ENCODE measurements at places on chromosomes 5 and 9.

GRCh38 chr5:140049713-140050112 is 6.6 kb upstream of the NRG2 start:
- no peak for DNase-seq
- no peak overlapping the region for H3K27ac ChIP-seq
- peaks cover 21% of the 10 kb centered on the region for H3K27me3 ChIP-seq
- no peaks in the 10 kb centered on the region for H3K4me1 ChIP-seq
- no peak overlapping the region for H3K4me3 ChIP-seq

GRCh38 chr9:13189362-13189761 is 90.1 kb downstream of the MPDZ start:
- no peak for DNase-seq
- H3K36me3 ChIP-seq = no peaks in the 10 kb centered on the region
- no peaks in the 10 kb centered on the region for H3K4me1 ChIP-seq
- H3K27me3 ChIP-seq = no peaks in the 10 kb centered on the region
- H3K27ac ChIP-seq = no peak overlapping the region
- H3K4me3 ChIP-seq = no peak overlapping the region

DNA sequence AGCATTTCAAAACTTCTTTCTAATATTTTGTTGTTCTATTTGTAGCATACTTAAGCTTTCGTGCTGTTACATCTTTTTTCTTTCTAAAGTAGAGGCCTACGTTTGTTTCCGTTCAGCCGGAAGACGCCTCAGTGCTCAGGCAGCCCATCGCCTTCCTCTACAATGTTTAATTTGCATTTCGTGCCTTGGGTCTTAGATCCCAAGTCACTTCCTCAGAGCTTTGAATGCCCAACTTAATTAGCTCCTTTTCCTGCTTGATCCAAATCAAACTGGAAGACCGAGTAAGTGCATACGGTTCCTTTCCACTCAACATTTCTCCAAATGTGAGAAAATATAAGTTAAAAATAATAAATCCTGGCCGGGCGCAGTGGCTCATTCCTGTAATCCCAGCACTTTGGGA is 43.2 kb downstream of the MRPL36 start:
- no peaks in the 10 kb centered on the region for H3K36me3 ChIP-seq
- peaks cover 38% of the 10 kb centered on the region for H3K27me3 ChIP-seq
- no peak overlapping the region for H3K27ac ChIP-seq

DNA sequence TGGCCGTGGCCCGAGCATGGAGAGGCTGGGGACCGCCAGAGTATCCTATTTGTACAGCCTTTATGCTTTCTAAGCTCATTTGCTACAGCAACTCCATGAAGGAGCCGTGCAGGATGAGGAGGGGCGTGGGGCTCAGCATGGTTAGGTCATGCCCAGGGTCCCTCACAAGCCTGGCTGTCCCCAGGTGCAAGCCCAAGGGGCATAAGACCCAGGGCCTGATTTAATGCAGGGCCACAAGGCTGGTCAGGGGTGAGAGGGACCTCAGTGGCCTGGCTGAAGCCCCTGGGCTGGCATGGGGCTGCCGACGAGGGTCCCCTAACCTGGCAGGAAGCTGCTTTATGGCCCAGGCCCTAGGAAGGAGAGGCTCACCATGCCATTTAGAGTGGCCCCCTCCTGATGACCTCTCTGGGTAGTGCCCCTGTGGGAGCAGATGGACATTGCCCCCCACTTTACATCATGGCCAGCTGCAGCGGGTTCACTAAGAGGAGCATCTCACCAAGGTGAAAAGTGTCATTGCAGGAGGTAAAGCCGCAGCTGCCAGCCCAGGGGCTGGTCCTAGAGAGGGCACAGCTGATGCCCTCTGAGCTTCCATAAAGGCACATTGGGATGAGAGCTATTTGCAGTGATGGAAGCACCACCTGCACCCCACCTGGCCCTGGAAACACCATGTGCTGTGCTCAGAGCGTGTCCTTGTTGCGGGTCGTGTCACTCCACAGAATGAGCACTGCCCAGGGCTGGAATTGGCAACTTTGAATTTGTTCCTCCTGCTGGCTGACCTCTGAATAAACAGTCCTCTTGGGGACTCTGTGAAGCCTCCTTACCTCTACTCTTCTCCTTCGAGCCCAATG is 58.9 kb downstream of the ZNF618 start:
- H3K4me1 ChIP-seq = no peaks in the 10 kb centered on the region
- H3K36me3 ChIP-seq = peaks cover 2% of the 10 kb centered on the region
- DNase-seq = no peak

- no peaks in the 10 kb centered on the region for H3K36me3 ChIP-seq
- DNase-seq = peak; percentile 1
- H3K4me3 ChIP-seq = peak overlapping the region; percentile 15
- no peaks in the 10 kb centered on the region for H3K4me1 ChIP-seq
Measured at GRCh38 chr5:32020271-32020670, 153.8 kb downstream of the GOLPH3 start.

- no peak for DNase-seq
- no peak overlapping the region for H3K4me3 ChIP-seq
- H3K27ac ChIP-seq = no peak overlapping the region
- H3K4me1 ChIP-seq = peaks cover 13% of the 10 kb centered on the region
- no peaks in the 10 kb centered on the region for H3K27me3 ChIP-seq
Measured at GRCh38 chr5:37511646-37512045, 132.5 kb downstream of the WDR70 start.

DNA sequence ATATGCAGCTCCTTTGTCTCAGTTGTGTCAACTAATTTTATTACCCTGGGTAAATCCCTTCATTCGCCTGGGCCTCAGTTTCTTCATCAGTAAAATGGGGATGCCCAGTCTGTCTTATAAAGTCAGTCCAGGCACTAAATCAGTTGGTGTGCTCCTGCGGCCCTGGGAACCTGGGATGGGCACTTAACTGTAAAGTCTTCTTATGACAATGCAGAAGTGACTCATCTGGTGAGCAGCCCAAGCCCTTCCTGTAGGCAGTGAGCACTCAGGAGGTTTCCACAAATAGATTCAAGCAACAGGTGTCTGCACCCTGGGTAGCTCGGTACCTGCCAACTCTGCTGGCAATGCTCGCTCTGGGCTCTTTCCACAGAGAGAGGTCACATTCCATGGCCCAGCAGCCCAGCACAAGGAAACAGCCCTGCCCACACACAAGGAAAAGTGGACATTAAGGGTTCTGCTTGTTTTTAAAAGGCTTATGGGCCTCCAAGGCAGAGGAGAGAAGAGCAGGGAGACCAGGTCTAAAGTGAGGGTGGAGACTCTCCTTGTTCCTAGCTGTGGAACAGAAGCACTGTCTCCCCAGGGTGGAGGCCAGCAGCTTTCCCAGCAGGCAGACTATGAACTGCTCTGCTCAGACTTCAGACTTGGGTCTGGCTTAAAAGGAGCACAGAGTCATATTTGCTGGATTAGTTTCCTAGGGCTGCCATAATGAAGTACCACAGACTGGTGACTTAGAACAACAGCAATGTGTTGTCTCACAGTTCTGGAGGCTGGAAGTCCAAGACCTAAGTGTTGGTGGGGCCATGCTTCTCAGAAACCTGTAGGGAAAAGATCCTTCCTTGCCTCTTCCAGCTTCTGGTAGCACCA is 89.7 kb upstream of the ADRA1B start:
- no peaks in the 10 kb centered on the region for H3K4me1 ChIP-seq
- H3K27me3 ChIP-seq = peaks cover 33% of the 10 kb centered on the region
- peak overlapping the region; percentile 13 for H3K27ac ChIP-seq
- no peak overlapping the region for H3K4me3 ChIP-seq
- no peaks in the 10 kb centered on the region for H3K36me3 ChIP-seq
- no peak for DNase-seq

GRCh38 chr5:72355706-72356299 is 35.6 kb downstream of the PTCD2 start:
- H3K4me1 ChIP-seq = no peaks in the 10 kb centered on the region
- no peak overlapping the region for H3K4me3 ChIP-seq
- no peak overlapping the region for H3K27ac ChIP-seq
- H3K27me3 ChIP-seq = no peaks in the 10 kb centered on the region

DNA sequence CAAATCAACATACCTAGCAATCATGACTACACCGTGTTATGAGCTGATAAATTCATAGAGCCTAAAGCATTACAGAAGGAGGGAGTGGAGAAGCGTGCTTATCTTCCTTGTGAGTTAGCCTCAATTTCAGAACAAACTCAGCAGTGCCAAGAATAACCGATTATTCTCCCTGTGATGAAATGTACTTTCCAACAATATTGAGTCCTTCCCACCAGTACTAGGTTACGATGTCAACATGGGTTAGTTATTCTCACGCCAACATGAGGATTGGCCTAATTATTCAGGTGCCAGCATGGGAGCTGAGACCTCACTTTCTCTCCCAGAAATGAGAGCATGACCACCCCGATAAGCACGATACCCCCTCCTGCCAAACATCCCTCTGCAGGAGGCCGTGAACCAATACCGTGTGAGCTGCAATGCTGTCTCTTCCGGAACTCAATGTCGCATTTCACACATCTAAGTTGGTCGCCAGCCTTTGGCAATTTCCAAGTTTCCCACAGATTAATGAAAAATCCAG is 193.7 kb downstream of the ENC1 start:
- no peaks in the 10 kb centered on the region for H3K4me1 ChIP-seq
- DNase-seq = no peak
- no peaks in the 10 kb centered on the region for H3K27me3 ChIP-seq
- H3K27ac ChIP-seq = no peak overlapping the region
- H3K36me3 ChIP-seq = no peaks in the 10 kb centered on the region

- no peak overlapping the region for H3K27ac ChIP-seq
- no peak for DNase-seq
- H3K27me3 ChIP-seq = peaks cover 9% of the 10 kb centered on the region
- H3K36me3 ChIP-seq = no peaks in the 10 kb centered on the region
- H3K4me3 ChIP-seq = no peak overlapping the region
Measured at GRCh38 chr5:142032747-142033631, 20.2 kb upstream of the GNPDA1 start.

DNA sequence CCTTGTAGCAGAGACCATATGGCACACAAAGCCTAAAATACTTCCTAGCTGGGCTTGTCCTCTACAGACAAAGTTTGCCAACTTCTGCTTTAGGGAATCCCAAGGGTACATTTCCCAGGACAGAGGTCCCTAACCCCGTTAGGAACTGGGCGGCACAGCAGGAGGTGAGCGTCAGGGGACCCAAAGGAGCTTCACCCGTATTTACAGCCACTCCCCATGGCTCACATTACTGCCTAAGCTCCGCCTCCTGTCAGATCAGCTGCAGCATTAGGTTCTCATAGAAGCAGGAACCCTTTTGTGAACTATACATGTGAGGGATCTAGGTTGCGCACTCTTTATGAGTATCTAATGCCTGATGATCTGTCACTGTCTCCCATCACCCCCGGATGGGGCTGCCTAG is 88.5 kb upstream of the TRPM3 start:
- no peaks in the 10 kb centered on the region for H3K27me3 ChIP-seq
- no peaks in the 10 kb centered on the region for H3K36me3 ChIP-seq
- no peak overlapping the region for H3K27ac ChIP-seq
- H3K4me1 ChIP-seq = no peaks in the 10 kb centered on the region
- no peak overlapping the region for H3K4me3 ChIP-seq
- DNase-seq = no peak

DNA sequence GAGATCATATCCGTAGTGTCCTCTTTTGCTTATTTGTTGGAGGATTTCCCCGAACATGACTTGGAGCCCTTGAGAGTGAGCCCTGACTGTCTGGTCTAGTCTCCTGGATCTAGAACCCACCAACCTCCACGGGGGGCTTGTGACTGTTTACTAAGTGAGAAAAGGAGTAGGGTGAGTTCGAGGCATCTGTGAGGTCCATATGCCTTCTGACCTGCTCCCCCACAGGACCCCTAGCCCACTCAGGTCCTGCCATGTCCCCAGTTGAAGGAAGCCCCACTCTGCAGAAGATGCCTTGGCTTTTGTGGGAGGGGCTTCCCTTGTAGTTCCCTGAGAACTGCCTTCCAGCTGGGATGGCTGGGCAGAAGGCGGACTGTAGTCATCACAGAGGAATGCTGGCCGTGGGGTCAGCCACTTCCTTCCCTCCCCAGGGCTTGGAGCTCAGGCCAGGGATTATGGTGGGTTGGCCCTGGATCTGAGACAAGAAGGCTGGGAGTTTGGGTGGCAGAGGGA is 7.0 kb upstream of the IRF1 start:
- peak overlapping the region; percentile 87 for H3K4me3 ChIP-seq
- H3K27ac ChIP-seq = peak overlapping the region; percentile 94
- no peak for DNase-seq
- H3K27me3 ChIP-seq = no peaks in the 10 kb centered on the region
- H3K36me3 ChIP-seq = peaks cover 32% of the 10 kb centered on the region
- H3K4me1 ChIP-seq = peaks cover 52% of the 10 kb centered on the region

DNA sequence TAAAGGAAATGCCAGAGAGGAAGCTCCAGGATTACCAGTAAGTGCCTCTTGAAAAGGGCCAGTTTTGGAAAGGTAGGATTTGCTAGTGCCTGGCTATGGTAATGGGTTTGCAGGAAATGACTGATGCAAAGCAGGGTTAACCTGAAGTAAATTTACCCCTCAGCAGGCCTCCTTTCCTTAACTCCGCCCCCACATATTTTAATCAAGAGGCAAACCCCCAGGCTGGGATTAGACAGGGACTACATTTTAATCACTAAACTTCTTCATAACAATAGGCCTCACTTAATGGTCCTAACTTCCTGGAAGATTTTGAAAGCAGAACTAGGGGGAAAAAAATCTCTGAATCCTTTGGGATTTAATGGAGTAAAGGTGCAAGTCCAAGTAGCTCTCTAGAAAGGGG is 10.2 kb upstream of the SLC1A3 start:
- H3K27ac ChIP-seq = no peak overlapping the region
- H3K4me3 ChIP-seq = no peak overlapping the region
- H3K4me1 ChIP-seq = no peaks in the 10 kb centered on the region
- no peaks in the 10 kb centered on the region for H3K27me3 ChIP-seq
- H3K36me3 ChIP-seq = no peaks in the 10 kb centered on the region
- no peak for DNase-seq

- H3K27me3 ChIP-seq = no peaks in the 10 kb centered on the region
- H3K36me3 ChIP-seq = peaks cover 88% of the 10 kb centered on the region
- peaks cover 33% of the 10 kb centered on the region for H3K4me1 ChIP-seq
- peak overlapping the region; percentile 19 for H3K27ac ChIP-seq
Measured at GRCh38 chr5:141517880-141518617, 29.2 kb downstream of the PCDHGC5 start.

DNA sequence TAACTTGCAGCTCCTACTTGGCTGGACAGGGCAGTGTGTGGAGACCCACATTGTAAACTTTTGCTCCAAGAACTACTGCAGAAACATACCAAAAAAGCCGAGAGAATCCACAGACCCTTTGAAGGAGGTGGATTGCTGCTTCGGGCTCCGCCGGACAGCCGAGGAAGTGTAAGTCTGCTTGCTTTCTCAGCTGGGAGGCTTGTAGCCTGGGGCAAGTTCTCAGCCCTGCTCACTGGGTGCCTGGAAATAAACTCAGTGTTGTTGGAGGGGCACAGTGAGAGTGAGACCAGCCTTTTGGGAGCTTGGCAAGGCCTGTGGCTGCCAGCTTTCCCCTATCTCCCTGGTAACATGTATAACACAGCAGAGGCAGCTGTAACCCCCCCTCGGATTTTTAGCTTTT is 215.6 kb downstream of the SYK start:
- H3K27ac ChIP-seq = no peak overlapping the region
- no peaks in the 10 kb centered on the region for H3K4me1 ChIP-seq
- H3K36me3 ChIP-seq = peaks cover 3% of the 10 kb centered on the region

DNA sequence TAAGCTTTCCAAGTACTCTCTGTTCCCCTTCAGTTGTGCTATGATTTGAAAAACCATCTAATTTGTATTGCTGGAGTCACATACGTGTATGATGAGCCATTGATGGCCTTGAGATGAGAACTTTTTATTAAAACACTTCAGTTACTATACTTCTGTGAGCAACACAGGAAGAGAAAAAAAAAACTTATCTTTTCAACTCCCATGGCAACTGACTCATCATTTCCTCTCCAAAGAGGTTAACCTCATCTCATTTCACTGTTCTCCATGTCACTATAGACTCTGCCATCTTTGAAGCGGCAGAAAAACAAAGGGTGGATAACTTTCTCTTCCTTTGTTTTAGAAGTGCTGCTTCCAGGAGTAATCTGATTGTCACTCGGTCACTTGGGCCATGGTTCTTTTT is 104.3 kb upstream of the PCSK1 start:
- peak; percentile 21 for DNase-seq
- H3K27me3 ChIP-seq = peaks cover 11% of the 10 kb centered on the region
- H3K4me3 ChIP-seq = peak overlapping the region; percentile 70

Data from effector memory CD8-positive, alpha-beta T cell (primary cell).